GM03348 (cell line): ENCODE measurements at places on chromosomes 11 and 22.

DNA sequence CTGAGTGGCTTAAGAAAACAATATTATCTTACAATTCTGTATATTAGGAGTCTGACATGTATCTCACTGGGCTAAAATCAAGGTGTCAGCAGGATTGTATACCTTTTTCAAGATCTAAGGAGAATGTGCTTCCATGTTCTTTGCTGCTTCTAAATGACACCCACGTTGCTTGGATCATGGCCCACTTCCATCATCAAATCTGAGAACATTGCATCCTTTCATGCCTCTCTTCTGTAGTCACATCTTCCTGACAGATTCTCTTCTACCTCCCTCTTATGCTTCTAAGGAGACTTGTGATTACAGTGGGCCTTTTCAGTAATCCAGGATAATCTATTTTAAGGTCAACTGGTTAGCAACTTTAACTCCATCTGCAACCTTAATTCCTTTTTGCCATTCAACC is 499.4 kb downstream of the FAM181B start:
- DNase-seq: no peak

DNA sequence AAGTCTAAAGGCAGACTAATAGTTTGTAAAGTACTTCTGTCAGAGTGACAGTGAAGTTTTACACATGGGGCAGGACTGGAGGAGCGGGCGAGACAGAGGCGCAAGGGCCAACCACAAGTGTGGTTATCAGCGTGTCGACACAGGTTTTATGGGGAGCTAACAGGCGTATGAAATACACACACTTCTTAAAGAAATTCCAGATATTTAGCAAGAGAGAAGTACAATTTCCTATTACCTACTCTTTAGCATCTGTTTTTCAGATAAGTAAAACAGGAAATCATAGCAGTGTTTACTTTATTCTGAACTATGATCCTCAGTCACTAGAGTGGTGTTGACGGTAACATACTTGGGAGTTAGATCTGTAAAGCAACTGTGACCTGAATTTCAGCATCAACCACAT is 22.5 kb downstream of the VSIG10L2 start:
- DNase-seq: no peak

- peak; percentile 82 for DNase-seq
Observed at GRCh38 chr22:27105142-27106025, 448.0 kb downstream of the MIAT start.

- no peak for DNase-seq
Observed at GRCh38 chr22:29726512-29727130, 6.8 kb downstream of the CABP7 start.

DNA sequence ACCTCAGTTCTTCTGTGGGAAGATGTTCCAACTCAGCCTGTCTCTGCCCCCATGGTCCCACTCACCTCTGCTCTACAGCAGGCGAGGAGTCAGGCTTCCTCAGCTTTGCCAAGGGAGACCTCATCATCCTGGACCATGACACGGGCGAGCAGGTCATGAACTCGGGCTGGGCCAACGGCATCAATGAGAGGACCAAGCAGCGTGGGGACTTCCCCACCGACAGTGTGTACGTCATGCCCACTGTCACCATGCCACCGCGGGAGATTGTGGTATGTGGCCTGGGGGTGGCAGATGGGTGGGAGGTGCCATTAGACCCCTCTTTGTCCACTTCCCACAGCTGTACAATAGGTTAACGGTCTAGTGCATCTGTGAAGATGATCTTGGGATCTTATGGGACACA is 73.3 kb downstream of the MYO7A start:
- no peak for DNase-seq

GRCh38 chr11:33622186-33622585 is 78.4 kb downstream of the C11orf91 start:
- DNase-seq: peak; percentile 61

DNA sequence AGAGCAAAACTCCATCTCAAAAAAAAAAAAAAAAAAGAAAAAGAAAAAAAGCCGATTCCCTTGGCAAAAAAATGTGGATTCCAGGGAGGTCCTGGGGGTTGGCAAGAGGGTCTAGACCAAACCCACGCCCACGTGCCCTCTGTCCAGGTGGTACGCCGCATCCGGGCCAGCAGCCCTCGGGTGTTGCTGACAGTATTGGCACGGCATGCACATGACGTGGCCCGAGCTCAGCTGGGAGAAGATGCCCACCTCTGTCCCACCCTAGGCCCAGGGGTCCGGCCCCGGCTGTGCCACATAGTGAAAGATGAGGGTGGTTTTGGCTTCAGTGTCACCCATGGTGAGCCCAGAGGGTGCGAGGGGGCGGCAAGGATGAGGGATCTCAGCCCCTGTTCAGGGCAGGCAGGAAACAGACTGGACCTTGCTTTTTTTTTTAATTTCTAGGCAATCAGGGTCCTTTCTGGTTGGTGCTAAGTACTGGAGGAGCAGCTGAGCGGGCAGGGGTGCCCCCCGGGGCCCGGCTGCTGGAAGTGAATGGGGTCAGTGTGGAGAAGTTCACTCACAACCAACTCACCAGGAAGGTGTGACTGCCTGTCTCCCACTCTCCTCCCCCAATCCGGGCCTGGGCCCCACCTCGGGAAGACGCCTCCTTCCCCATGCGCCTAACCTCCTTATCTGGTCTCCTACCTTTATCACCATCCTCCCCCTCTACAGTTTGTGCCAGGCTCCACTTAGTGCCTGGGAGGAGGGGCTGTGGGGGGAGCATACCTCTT is 2.0 kb downstream of the NHERF4 start:
- DNase-seq: no peak

- DNase-seq: no peak
Observed at GRCh38 chr22:25598609-25599008, 34.1 kb downstream of the GRK3 start.

- DNase-seq: no peak
Observed at GRCh38 chr11:35990170-35990569, 46.3 kb downstream of the LDLRAD3 start.

DNA sequence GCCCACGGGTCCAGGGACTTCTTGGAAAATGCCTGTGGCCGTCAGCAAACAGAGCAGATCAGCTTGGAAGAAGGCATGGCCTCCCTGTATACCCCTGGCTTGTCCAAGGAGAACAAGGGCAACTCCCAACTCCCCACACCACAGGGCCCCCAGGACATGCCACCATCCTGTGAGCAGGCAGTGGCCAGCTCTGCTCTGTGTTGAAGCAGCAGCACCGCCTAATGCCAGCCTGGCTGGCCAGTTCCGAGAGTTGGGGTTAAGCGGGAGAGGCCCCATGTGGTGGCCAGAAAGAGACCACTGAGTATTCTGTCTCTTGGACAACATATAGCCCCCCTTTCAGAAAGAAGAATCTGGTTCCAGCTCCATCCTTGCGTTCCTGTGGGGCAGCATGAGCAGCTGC is 209.2 kb downstream of the CTTN start:
- DNase-seq: no peak

GRCh38 chr11:330307-330693 is 9.6 kb upstream of the IFITM3 start:
- no peak for DNase-seq

DNA sequence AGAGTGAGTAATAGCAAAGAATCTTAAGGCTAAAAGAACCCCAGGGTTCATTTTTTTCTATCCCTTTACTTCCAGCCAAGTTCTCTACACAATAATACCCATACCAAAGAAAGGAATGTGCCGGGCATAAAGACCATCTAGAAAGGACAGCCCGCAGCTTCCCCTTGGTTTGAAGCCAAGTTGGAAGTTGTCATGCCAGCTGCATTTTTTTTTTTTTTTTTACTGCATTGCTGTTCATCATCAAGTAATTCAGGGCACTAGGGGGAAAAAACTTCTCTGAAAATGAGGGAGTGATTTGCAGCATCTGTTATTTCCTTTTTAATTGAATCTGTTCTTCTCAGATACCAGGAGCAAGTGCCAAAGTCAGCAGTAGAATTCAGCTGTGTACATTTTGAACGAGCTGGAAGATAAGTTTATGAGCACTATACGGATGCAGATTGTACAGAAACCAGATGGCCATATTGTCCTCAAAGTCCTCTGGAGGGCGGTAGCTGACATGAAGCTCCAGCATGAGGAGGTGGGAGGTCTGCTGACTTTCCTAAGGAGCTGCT is 56.4 kb downstream of the UBASH3B start:
- DNase-seq: no peak

- no peak for DNase-seq
Observed at GRCh38 chr11:66860449-66860831, 3.6 kb downstream of the LRFN4 start.

- no peak for DNase-seq
Observed at GRCh38 chr11:2796508-2797113, 89.0 kb downstream of the CDKN1C start.

DNA sequence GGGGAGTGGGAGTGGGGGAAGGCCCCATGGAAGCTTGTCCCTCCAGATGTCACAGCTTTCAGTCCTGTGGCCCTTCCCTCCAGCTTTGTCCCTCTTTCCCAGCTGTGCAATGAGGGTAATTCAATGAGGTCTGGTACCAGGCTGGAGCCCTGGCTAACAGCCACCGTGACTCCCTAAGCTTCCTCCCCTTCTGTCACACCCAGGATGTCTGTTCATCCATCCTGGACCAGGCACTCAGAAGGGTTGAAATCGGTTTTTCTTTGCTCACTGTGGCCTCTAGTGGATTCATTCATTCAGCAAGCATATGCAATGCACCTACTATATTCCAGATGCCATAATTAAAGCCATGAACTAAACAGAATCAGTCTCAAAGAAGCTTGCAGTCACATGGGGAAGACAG is 38.7 kb downstream of the SYT13 start:
- no peak for DNase-seq

GRCh38 chr11:80441821-80442220 is 1001.0 kb upstream of the TENM4 start:
- no peak for DNase-seq

GRCh38 chr11:129237880-129238638 is 45.9 kb upstream of the ARHGAP32 start:
- DNase-seq: no peak

DNA sequence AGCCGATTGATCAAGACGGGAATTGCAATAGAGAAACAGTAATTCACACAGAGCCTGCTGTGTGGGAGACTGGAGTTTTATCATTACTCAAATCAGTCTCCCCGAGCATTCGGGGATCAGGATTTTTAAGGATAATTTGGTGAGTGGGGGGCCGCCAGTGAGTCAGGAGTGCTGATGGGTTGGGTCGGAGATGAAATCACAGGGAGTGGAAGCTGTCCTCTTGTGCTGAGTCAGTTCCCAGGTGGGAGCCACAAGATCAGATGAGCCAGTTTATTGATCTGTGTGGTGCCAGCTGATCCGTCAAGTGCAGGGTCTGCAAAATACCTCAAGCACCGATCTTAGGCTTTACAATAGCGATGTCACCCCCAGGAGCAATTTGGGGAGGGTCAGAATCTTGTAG is 15.5 kb downstream of the MTFP1 start:
- no peak for DNase-seq

DNA sequence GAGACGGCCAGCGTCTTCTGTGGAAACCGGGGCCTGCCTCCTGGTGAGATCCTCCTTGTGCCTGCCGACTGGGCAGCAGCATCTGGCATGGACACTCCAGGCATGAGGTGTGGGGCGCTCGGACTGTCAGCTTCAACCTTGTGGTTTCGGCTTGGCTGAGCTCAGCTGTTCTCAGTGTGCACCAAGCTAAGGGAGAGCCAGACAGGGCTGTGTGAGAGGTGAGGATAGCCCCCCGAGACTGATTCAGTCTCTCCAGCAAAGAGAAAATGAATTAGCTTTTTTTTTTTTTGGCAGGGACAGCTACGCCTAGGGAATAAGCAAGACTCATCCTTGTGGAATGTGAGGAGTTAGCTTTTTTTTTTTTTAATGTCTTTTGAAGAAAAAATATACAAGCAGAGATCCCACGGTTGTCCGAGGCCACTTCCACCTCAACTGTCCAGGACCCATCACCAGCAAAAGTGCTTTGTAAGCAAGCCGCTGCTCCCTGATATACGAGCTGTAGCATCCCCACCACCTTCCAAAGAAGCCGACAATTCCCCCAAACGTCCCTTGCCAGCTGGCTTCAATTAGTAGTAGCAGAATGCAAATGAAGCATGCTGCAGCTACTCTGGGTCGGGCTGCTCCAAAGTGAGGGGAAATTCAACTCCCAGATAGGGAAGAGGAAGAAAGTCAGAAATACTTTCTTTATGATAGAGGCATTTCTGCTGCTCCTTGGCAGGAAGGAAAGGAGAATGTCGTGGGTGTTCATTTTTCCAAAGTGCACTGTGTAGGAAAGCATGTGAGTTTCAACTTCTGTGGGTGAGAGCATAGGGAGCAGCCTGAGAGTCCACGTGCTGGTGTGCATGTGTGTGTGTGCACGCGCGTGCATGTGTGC is 9.7 kb upstream of the THY1 start:
- peak; percentile 84 for DNase-seq

DNA sequence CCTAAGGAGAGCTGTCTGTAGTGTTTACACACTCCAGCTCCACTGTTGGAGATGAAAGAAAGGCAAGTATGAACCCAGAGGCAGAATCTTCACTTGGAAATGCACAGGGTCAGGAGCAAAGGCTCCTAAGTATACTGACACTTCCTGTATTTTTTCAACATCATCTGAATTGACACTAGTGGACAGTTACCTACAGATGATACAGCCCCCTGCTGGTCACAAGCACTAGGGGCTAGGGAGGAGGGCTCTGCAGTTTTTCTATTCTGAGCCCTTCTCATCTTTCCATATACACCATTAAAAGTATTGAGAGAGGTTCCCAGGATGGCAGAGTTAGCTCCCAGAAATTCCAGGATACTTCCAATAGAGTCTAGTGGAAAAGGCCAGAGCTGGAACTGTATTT is 290.3 kb upstream of the API5 start:
- DNase-seq: no peak

GRCh38 chr11:86675017-86675416 is 2.6 kb upstream of the ME3 start:
- no peak for DNase-seq

DNA sequence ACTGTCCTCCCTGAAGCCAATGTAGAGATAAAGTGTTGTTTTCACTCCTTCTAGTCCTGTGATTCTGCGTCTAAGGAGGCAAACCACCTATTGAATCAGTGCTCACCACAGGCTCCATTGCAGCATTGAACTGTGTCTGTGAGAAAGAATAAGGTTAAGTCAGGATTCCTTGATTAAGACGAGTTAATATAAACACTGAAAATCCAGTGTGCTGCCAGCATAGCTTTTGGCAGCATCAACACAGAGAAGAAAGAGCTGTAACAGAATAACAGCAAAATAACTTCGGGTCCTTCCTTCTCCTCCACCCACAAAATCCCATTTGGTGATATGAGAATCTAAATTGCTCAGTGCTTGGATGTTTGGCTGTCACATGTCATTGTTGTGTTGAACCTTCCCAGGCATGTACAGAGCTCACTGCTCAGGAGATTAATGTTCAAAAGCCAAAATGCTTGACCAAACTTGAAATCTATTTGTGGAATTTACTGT is 185.2 kb upstream of the DDI1 start:
- peak; percentile 34 for DNase-seq

DNA sequence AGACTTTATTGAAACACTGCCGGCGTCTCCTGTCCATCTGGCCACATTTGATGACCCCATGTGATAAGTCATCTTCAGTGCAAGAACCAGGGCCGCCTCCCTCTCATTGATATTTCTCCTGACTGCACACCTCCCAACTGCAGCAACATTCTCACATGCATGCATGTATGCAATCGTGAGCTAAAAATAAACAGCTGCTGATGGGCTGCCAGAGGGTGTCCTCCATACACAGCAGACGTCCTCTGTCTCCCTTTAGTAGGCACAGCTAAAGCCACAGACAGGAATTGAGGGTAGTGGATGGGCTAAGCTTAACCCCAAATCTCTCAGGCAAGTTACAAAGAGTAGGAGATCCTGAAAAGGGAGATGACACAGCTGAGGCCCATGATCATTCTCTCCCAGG is 106.7 kb upstream of the HSD17B12 start:
- DNase-seq: no peak

- no peak for DNase-seq
Observed at GRCh38 chr11:119755356-119756071, 26.5 kb upstream of the NECTIN1 start.
